Calu3 (cell line): ENCODE measurements at places on chromosomes 3 and 15. TPM values are rescaled to one million over a fixed set of nuclear protein-coding genes. Genes with fewer than 3 reads are reported as not detected.

DNA sequence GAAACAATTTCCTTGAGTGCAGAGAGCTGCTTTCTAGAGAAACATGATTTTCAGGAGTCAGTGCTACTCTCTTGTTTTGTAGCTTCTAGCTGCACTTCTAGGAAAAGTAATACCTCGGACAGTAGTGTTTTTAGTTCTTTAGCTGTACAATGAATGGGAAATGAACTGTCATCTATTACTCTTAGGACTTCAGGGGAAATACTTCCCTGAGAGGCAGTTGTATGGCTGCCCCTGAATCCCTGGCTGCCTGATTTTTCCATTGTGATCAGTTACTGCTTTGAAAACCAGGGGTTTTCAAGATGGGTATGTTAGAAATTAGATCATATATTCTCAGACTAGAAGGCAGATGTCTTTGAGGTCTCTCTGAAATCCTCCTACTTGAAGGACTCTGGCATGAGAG, 200.3 kb upstream of the SEMA6D start:
- H3K27ac ChIP-seq: no peak overlapping the region
- no peak for DNase-seq
- H3K36me3 ChIP-seq: no peaks in the 10 kb centered on the region
- H3K27me3 ChIP-seq: no peaks in the 10 kb centered on the region

GRCh38 chr3:13557417-13557816, 8.5 kb downstream of the FBLN2 start:
- H3K4me1 ChIP-seq: peaks cover 7% of the 10 kb centered on the region
- no peak for DNase-seq
- no peaks in the 10 kb centered on the region for H3K36me3 ChIP-seq
- peaks cover 93% of the 10 kb centered on the region for H3K27me3 ChIP-seq
- no peak overlapping the region for H3K4me3 ChIP-seq

DNA sequence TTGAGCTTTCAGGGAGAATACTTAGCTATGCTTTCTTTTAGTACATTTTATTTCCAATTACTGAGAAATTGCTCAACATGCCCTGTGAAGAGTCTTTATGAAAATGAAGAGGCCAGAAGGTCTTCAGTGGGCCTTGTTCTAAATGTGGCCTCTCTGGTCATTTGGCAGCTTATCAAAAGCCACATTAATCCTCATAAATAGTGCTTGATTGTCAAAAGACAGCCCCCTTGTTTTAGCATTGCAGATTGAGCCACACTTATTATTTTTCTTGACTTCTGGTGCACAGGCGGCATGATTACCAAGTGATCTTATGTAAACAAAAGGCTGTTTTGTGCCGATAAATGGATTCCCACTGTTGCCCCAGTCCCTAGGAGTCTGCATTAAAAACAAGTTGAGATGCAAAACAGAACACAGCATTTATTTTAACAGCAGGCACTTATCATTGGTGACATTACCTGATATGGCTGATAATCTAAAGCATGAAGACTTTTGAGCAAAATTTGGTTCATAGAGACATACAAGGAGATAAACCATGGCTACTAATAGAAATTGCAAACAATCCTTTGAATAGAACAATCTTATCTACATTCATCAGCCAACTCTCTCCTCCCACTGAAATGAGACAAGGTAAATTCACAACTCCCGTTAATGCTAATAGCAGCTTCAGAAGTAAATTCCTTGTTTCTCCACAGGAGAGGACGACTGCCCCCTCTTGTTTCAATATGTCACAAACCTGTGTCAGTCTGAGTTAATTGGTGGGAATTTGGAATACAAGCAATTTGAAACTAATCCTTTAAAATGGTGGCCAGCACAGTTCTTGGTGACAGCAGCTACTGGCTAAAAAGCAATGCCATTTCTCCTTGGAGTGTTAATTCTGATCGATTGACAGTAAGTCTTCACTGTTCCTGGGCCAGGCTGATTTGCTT, 194.3 kb downstream of the NSUN3 start:
- H3K27me3 ChIP-seq: no peaks in the 10 kb centered on the region
- no peak overlapping the region for H3K4me3 ChIP-seq
- no peaks in the 10 kb centered on the region for H3K4me1 ChIP-seq
- H3K27ac ChIP-seq: no peak overlapping the region

DNA sequence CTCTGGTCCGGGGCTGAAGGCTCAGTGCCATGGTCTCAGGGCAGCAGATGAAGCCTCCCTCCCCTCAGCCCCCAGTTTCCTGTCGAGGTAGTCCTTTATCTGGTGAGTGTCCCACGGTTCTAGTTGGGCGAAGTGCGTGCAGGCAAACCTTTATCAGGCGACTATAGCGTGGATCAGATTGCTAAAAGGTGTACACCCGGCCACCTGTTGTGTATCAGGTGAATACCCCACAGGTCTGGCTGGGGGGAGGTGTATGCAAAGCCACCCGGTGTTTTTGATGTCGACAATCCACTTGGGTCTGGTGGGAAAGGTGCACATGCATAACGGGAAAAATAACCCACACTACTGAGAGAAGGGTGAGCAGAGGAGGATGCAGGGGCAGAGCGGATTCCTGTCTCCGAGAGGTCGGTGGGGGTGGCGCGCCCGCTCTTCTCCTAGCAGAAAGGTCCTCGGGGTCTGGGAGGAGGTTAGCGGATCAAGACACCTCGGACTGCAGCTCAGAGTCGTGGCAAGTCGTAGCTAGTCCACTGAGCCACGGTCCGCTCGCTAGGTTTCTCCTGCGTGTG, 507 bp downstream of the SLC12A6 start:
- no peak for DNase-seq
- H3K36me3 ChIP-seq: peaks cover 16% of the 10 kb centered on the region
- no peaks in the 10 kb centered on the region for H3K27me3 ChIP-seq
- H3K4me3 ChIP-seq: peak overlapping the region; percentile 71
- peaks cover 7% of the 10 kb centered on the region for H3K4me1 ChIP-seq
- H3K27ac ChIP-seq: peak overlapping the region; percentile 30

- peak; percentile 29 for DNase-seq
- peaks cover 48% of the 10 kb centered on the region for H3K27me3 ChIP-seq
- no peaks in the 10 kb centered on the region for H3K4me1 ChIP-seq
- no peak overlapping the region for H3K4me3 ChIP-seq
- no peaks in the 10 kb centered on the region for H3K36me3 ChIP-seq
- no peak overlapping the region for H3K27ac ChIP-seq
Observed at GRCh38 chr3:186268616-186269448, 93.2 kb downstream of the DGKG start.

DNA sequence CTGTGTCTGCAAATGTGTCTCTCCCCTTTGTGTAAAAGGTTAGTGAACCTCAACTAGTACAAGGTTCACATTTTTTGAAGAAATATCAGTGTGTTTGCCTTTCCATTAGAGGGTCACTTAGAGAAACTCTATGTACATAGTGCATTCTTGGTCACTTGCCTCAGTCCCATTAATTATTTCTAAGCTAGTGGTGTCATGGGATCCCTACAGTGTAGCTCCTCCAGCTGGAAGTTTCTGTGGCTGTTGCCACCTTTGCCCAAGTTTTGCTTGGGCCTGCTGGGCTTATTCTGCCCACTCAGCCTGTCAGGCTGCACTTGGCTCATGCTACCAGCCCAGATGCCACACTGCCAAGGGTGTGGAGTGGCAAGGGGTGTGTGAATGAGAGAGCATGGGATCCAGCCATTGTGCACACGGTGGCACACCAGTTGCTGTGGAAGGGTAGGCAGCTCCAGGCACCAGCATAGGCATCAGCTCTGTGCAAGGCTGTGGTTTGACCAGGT, 161.7 kb downstream of the ARPP21 start:
- H3K27me3 ChIP-seq: no peaks in the 10 kb centered on the region
- no peak overlapping the region for H3K27ac ChIP-seq
- no peak overlapping the region for H3K4me3 ChIP-seq
- H3K36me3 ChIP-seq: no peaks in the 10 kb centered on the region

- H3K36me3 ChIP-seq: no peaks in the 10 kb centered on the region
- no peak overlapping the region for H3K4me3 ChIP-seq
- peaks cover 16% of the 10 kb centered on the region for H3K4me1 ChIP-seq
- no peak for DNase-seq
Observed at GRCh38 chr3:175457301-175457700, 598.2 kb downstream of the NAALADL2 start.

- H3K27me3 ChIP-seq: no peaks in the 10 kb centered on the region
- no peak overlapping the region for H3K4me3 ChIP-seq
- no peak overlapping the region for H3K27ac ChIP-seq
- no peaks in the 10 kb centered on the region for H3K4me1 ChIP-seq
- no peak for DNase-seq
Observed at GRCh38 chr3:40016391-40016790, 207.0 kb downstream of the MYRIP start.

DNA sequence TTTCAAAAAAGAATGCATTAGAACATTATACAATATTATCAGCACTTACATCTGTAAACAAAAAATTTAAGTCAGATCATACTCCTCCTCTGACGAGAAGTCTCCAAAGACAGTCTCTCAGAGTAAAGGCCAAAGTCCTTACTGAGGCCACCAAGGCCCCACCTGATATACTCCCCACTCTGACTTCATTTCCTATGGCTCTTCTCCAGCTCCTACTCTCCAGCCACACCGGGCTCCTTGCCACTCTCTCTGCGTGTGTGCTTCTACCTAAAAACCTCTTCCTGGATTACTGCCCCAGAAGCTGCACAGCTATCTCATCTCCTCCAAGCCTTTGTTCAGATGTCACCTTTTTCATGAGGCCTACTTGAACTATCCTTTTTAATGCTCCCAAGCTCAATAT, 5.0 kb downstream of the DCP1A start:
- H3K27ac ChIP-seq: no peak overlapping the region
- H3K4me3 ChIP-seq: no peak overlapping the region
- H3K36me3 ChIP-seq: peaks cover 17% of the 10 kb centered on the region
- no peaks in the 10 kb centered on the region for H3K27me3 ChIP-seq

DNA sequence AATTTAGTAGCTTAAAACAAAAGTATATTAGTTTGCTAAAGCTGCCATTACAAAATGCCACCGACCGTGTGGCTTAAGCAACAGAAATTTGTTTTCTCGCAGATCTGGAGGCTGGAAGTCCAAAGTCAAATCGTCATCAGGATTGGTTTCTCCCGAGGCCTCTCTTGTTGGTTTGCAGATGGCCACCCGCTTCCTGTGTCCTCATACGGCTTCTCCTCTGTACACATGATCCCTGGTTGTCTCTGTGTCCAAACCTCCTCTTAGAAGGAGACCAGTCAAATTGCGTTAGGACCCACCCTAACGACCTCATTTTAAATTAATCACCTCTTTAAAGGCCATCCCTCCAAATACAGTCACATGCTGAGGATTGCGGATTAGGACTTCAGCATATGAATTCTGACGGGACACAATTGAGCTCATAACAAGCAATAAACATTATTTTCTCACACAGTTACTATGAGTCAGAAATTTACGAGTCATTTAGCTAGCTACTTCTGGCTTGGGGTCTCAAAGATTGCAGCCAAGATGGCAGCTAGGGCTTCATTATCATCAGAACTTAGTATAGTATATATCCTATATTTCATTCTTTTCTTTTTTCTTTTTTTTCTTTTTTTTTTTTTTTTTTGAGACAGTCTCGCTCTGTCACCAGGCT, 58.4 kb downstream of the RPL39L start:
- no peak overlapping the region for H3K4me3 ChIP-seq
- no peaks in the 10 kb centered on the region for H3K36me3 ChIP-seq
- H3K27ac ChIP-seq: no peak overlapping the region
- peaks cover 2% of the 10 kb centered on the region for H3K4me1 ChIP-seq

DNA sequence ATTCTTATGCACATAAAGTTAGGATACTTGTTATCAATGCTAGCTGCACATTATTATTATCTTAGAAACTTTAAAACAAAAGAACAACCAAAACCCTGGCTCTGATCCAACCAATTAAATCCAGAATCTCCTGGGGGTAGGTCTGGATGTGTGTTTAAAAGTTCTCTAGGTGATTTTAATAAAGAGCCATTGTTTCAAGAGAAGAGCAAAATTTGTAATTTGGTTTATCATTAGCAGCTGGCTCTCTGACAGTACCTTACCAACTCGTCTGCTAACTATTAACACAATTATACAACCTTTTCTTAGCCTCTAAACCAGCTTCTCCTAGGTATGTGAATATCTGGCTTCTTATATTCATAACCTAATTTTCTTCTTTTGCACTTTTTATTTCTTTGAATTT, 68.9 kb downstream of the IFT80 start:
- H3K4me1 ChIP-seq: peaks cover 57% of the 10 kb centered on the region
- DNase-seq: peak; percentile 25
- H3K27me3 ChIP-seq: no peaks in the 10 kb centered on the region
- peak overlapping the region; percentile 83 for H3K27ac ChIP-seq
- H3K4me3 ChIP-seq: peak overlapping the region; percentile 34

Gene PRR20G
- total RNA-seq: not detected in 2 replicates

Gene SHQ1
- 19.4 and 22.3 TPM in 2 replicates for total RNA-seq
